ENCODE measurements at places on chromosomes 4 and X.

- no peak for DNase-seq
These were observed 59.4 kb upstream of the PITX2 start for GRCh38 chr4:110682311-110682710.

- no peak for DNase-seq
These were observed 138.0 kb downstream of the ZNF674 start for GRCh38 chrX:46407036-46407752.

DNA sequence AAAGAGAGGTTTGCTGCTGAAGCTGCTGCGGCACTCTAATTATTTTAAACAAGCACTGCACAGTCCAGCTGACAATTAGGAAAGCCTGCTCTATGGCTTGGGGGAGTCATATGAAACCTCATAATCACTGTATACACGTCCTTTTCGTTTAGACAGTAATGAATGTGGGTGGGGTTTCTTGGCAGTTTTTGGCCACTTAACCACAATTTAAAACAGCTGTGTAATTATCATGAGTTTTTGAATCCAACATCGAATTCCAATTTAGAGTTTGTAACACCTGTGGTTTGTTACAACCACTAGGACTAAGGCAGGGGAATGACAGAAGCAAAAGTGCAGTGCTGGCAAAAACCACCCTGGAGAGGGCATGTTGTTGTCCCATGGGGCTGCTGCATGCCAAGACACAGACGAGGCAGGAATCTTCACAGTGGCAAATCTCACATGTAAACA, 99.5 kb downstream of the CXXC4 start:
- DNase-seq, result no peak

DNA sequence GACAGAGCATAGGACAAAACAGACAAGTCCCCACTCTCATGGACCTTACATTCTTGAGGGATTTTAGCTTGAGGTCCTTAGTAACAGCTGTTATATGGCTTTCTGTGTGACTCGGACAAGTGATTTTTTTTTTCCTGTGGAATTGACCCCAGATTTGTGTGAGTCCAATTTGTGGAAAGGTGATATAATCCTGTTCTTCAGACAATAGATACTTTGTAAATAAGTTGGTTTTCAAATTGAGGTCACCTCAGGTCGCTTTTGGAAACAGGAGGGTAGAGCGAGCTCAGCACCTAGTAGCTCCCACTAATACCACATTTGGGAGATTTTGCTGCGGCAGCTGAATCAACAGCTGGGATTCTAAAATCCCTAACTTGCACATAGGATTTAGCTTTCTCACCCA, 1008.8 kb downstream of the ADGRL3 start:
- no peak for DNase-seq

DNA sequence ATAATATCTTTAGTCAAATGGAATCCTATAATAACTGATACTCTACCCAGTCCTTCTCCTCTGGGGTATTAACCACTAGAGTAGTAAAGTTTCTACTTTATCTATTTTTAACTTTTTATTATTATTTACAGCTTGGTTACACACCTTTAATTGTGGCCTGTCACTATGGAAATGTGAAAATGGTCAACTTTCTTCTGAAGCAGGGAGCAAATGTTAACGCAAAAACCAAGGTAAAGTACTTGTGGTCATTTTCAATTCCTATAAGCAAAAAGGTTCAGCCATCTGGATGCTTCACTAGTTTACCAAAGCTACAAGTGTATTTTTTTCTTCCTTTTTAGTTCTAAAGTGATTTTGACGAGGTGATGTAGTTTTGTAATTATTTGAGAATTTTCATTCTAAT, 238.8 kb downstream of the ANK2 start:
- DNase-seq, result no peak

GRCh38 chr4:708631-708933, 3.0 kb downstream of the PCGF3 start:
- no peak for DNase-seq

GRCh38 chrX:107025545-107025944, 25.5 kb upstream of the MORC4 start:
- DNase-seq, result no peak
